ENCODE measurements at places on chromosomes 6 and 20.

- no peak for DNase-seq
Observed at GRCh38 chr20:62830821-62831220, 14.0 kb downstream of the COL9A3 start.

DNA sequence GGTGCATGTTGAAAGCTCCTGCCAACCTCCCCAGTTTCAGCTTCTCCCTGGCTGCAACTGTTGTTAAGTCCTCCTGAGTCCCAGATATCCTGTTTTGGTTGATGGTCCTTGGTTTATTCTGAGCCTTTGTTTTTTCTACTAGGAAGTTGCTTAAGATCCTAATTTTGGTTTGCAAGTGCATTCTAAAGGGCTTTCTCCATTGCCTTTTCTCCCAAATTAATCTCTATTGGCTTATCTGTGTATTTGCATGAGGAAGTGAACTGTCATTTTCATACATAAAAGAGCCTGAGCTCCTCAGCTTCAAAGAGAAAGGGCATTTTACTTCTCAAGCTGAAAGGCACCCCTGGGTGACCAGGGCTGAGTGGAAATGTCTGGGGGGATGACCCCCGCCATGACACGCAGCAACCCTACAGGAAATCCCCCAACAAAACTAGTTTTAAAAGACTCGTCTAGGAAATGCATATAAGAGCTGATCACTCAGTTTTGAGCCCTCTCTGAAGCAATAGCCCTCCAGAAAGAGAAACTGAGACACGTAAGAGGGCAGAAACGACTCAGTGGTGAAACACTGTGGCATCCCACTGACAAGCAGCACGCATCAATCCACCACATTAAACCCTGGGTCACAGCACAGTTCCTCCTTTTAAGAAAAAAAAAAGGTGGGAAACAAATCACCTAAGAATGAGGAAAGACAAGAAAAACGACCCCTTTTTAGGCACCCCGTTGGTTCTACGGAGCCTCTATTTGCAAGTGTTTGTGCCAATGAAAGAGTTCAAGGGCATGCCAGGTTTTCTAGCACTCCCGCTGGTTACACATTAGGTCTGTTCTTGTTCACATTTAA, 140.9 kb downstream of the THBS2 start:
- no peak for DNase-seq

DNA sequence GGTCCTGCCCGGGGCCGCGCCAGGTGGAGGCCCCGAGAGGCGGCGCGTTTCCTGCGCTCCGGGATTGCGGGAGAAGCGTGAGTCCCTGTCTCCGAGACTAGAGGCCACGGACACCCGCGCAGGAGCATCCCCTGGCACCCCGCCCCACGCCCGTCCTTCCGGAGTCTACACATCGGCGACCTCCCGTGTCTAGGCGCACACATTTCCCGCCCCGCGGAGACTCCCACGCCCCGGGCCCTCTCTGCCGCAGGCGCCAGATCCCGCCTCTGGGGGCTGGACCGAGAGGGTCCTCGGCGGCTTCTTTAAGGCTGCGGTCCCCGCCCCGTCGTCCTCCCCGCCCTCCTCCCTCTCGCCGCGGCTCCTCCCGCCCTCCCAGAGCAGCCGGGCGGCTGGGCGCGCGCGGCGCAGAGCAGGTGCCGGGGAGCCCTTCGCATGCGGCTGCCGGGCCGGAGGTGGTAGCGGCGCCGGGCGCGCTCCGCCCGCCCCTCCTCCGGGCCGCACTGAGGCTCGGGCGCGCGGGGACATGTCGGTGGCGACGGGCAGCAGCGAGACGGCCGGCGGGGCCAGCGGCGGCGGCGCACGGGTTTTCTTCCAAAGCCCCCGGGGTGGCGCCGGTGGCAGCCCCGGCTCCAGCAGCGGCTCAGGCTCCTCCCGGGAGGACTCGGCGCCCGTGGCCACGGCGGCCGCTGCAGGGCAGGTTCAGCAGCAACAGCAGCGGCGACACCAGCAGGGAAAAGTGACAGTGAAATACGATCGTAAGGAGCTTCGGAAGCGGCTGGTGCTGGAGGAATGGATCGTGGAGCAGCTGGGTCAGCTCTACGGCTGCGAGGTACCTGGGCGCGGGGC, at the start of gene PPP1R14C:
Gene PPP1R14C, plus strand, starts transcription at position 375 of the 846 bp plus-strand sequence. Its CDS starts 149 bp downstream, at position 524.
- DNase-seq, result no peak

- no peak for DNase-seq
Observed at GRCh38 chr6:121767211-121767610, 331.8 kb downstream of the GJA1 start.

GRCh38 chr6:11092668-11093375, 812 bp upstream of the SMIM13 start:
- no peak for DNase-seq

- no peak for DNase-seq
Observed at GRCh38 chr20:47665221-47665991, 119.9 kb downstream of the SULF2 start.

- no peak for DNase-seq
Observed at GRCh38 chr6:114249522-114249921, 93.3 kb downstream of the HS3ST5 start.

- DNase-seq, result no peak
Observed at GRCh38 chr6:43934183-43934802, 164.3 kb downstream of the VEGFA start.

- DNase-seq, result no peak
Observed at GRCh38 chr20:57216669-57217068, 49.8 kb downstream of the BMP7 start.

GRCh38 chr20:51236421-51236820, 213.5 kb upstream of the KCNG1 start:
- DNase-seq, result no peak

All from stimulated activated CD4-positive, alpha-beta T cell treated with anti-CD3 and anti-CD28 coated beads, Interleukin-1b, Interleukin-23, amount 100 ng/mL, for 1 hour (primary cell).